ENCODE measurements at places on chromosomes 4 and X.
A peak's percentile ranks its signal among the peaks of the same experiment; 100 is the strongest.

DNA sequence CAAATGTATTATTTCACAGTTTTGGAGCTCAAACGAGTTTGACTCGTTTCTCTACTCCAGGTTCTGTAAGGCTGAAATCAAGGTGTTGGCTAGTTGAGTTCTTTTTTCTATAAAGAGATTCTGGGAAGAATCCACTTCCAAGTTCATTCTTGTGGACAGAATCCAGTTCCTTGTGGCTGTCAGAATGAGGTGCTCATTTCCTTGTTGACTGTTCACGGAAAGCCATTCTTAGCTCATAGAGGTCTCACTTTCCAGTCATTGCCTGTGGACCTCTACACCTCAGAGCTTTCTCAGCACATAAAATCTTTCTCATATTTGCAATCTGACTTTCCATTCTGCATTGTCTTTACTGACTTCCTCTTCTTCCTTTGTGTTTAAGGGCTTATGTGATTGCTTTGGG is 62.9 kb downstream of the SYTL5 start:
- no peak for DNase-seq

GRCh38 chrX:50108264-50108663 is 92.5 kb downstream of the AKAP4 start:
- DNase-seq, result no peak

DNA sequence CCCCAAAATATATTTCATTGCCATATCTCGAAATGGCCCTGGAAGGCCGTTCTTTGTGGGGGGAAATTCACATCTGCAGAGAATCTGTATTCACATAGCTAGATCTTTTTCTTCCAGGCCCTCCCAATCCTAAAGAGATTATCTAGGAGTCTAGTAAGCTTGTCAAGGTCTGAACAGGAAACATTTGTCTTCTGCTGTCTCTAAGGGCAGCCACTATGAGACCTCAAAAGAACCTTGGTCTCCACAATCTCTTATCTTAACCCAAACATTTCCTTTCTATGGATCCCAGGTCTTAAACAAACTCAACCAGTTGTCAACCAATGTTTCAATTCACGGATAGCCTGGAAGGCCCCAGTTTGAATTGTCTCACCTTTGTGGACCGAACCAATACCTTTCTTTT is 45.0 kb downstream of the CRLF2 start:
- no peak for DNase-seq

GRCh38 chrX:69109706-69110105 is 55.5 kb downstream of the PJA1 start:
- no peak for DNase-seq

GRCh38 chrX:70322784-70323183 is 32.9 kb downstream of the KIF4A start:
- DNase-seq, result no peak

DNA sequence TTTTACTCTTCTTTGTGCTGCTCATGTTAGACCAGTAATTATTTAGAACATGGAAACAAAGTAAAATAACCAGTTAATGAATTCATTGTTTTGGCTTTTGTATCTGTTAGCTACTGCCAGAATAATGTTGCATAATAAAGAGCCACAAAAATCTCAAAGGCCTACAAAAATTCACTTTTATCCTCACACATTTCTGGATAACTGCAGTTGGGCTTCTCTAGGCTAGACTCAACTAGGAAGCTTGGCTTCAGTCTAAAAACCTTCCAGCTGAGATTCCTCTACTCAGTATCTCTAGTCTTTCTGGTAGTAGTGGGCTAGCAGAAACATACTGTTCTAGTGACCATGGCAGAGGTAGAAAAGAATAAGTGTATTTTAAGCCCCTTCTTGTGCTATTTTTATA is 73.0 kb downstream of the FAT4 start:
- no peak for DNase-seq

DNA sequence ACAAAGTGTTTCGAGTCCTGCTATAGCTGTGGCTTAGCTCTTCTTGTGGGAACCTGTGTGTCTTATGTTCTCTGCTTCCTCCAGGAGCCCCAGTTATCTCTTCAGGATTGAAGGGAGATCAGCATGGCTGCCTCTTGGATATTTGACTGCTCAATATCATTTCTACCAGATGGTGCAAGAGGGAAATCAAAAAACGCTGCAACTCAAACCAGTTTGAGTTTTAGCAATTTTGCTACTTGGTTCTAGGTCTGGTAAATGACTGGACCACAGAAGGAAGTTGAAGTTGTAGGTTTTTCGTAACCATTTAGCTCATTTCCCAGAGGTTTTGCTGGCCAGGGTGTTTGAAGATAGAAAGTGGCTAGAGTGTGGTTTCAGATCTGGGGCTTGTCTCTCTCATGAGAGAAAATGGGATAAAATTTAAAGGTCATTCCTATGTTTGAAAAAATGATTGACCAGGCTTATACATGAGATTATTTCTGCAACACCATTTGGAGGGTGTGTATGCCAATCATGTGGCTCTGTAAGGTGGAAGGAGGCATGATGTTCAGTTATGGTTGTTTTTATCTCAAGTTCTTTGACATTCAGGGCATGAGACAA is 210.4 kb downstream of the SPRY1 start:
- DNase-seq, result no peak

GRCh38 chrX:10076765-10077164 is 80.0 kb upstream of the CLCN4 start:
- no peak for DNase-seq

DNA sequence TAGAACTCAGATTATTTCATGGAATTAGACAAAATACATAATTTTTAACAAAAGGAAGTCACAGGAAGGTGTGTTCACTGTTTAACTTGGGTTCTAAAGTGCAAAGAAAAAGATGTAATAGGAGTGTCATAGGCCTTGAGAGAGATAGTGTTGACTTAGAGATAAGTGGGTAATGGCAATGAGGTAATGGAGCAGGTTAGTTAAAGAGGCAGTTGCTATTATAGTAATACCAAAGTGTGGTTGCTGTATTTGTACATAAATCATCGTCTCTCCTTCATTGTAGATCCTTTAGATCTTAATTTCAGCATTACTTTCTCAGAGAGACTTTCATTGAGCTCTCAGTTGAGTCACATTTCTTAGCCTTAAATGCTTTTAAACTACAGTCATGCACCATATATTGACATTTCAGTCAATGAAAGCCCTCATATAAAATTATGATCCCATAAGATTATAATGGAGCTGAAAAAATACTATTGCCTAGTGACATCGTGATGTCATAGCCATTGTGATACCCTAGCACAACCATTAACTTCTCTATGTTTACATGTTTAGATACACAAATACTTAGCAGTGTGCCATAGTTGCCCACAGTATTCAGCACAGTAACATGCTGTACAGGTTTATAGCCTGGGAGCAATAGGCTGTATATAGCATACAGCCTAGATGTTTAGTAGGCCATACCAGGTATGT is 245.4 kb downstream of the ADGRL3 start:
- no peak for DNase-seq

DNA sequence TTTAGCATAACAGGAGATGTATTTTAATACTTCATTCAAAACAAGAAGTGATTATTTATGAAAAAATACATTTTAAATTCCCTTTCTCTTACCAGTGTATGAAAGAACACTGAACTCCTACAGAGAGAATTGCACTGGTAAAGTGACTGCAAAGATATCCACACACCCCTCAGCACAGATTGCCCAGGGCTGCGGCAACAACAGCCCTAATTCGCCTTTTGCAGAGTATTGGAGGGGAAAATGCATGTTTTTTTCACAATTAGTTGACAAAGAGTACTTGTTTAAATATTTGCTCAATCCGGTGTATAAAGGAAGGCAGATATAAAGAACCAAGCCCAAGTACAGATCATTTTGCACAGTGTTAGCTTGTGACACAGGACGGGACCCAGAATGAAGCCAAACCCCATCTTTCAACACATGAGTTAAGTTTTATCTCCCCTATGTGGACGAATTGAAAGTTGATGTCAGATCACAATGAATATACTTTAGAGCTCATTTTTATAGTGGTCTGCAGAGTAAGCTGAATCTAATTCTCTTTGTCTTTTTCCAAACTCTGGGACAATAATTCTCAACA is 551.4 kb upstream of the IGFBP7 start:
- DNase-seq, result no peak

- no peak for DNase-seq
Measured at GRCh38 chrX:67568769-67569168, 24.9 kb downstream of the AR start.

DNA sequence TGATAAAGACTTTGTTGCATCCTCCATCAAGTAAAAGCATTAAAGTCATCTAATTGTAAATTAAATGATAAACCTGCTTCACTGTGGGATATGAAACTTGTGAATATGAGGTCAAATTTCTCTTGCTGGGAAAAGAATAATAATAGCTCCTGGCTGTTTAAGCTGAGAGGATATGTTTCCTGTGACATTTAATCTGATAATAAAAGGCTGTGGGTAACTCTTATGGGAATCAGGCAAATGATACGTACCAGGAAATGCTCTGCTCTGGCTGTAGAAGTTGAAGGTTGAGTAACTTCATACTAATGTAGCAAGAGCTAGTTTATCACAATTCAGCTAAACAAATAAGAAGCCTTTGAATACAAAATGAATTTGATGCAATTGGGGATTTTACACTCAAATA is 574.6 kb downstream of the RAPGEF2 start:
- DNase-seq, result no peak

DNA sequence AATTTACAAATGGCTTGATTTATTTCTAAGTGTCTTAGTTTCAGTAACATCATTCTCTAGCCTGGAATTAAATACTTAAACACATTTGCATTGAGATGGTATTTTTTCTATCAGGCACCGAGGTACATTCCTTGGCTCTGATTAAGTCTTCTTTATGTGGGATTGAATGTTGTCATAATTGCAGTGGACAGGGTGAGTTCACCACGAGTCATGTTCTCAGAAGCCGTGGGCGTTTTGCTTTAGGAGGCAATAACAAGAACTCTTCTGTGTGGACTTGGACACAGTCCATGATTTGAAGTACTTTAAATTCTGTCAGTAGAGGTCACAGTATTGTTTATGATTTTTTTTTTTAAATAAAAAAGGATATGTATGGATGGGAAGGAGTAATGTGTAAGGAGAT is 57.1 kb upstream of the EFHC2 start:
- no peak for DNase-seq

DNA sequence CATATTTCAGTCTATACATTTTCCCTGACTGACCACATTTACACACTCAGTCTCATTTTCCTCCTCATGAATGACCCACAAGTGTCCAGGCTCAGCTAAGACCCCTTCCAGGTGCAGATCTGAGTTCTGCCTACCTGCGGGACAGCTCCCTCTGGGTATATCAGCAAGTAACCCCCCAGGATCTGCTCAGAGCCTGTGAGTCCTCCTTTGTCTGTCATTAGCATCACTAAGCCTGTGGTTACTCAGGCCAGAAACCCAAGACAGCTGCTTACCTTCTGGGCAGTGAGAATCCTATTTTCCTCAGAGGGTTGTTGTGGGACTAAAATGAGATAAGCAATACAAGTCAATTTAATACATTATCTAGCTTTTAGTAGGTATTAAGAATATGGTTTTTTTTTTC is 487.6 kb upstream of the BOD1L1 start:
- no peak for DNase-seq

GRCh38 chr4:154854362-154854761 is 73.3 kb downstream of the RBM46 start:
- no peak for DNase-seq

DNA sequence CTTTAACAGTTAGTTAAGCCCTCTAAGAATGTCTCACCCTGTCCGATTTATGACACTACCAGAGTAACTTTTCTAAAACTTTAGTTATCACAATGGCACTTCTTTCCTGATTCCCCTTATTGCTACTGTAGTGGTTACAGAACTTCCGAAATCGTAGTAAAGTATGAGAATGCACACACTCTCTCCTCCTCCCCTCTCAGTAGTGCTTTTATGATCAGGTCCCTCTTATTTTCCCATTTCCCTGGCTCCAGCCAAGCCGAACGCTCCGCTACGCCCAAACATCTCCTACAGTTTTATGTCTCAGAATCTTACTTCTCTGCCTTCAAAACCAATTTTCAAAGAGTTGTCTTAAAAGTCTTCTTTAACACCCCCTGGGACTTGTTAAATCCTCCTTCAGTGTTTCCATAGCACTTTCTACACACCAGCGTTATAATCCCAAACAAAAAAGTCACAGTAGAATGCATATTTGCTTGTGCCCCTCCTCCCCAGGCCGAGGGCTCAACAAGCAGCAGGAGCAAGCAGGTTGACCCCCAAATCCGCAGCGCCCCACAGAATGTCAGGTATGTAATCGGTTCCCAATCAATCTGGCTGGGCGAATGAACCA is 671 bp downstream of the HPF1 start:
- DNase-seq, result peak; percentile 17

DNA sequence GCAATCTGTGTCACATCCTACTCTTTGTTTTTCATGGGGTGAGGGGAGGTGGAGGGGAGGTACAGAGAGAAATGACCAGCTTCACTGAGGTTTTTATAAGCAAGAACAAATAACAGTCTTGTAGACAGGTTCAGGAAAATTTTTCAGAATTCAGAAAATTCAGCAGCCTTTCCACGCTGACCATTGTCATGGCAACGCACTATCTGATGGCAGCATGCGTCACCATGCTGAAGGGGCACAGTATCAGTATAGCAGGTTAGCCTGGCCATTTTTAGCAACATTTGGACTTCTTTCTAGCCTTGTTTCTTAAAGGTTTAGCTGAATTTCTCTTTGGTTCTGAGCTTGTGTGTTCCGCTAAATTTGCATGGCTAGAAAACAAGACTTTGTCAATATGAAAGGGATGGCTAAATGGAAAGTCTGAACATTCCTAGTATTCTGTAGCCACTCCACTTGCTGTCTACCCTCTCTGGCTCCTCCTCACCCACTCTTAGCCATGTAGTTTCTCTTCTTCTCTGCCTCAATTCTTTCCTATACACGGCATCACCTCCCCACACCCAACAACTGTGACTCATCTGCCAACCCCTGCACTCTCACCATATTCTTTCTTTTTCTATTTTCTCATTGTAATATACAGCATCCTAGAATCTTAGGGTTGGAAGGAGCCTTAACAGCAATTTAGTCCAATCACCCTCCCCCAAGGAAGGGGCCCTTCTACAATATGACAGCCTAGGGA is 42.7 kb upstream of the CITED1 start:
- DNase-seq, result no peak

- no peak for DNase-seq
Measured at GRCh38 chr4:149823769-149824221, 8.2 kb upstream of the IQCM start.

- DNase-seq, result no peak
Measured at GRCh38 chrX:50003467-50003866, 81.1 kb downstream of the CLCN5 start.

DNA sequence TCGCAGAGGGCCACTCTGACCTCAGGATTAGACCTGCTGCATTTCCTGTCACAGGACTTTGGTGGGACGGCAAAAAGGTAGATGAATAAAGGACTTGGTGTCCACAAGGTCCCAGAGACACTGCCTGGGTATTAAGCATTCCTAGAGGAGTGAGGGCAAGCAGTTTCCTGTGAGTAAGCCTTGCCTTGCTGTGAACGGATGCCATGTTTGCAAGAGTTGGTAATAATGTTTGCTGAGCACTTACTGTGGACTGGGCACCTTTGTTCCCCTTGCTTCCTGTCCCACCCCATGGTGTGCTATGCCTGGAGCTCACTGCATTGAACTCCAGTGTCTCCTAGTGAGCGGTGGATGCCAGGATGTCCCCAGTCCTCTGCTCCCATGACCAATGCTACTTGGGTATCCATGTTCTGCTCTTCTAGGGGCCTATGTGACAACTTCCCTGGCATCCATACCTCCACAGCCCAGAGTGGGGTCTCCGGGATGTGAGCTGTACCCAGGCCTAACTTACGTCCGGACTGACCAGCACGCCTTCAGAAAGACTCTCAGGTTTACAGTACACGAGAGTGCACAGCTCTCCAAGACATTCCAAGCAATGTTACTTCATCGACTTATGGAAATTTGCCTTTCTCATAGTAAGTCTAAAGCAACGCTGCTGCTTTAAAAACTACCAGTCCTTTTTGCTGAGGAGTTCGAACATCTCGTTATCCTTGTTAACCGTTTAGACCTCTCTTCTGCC is 95.5 kb upstream of the MSX1 start:
- DNase-seq, result no peak

Measured in GM13977 (cell line).